ENCODE measurements at places on chromosomes 13 and 19.

DNA sequence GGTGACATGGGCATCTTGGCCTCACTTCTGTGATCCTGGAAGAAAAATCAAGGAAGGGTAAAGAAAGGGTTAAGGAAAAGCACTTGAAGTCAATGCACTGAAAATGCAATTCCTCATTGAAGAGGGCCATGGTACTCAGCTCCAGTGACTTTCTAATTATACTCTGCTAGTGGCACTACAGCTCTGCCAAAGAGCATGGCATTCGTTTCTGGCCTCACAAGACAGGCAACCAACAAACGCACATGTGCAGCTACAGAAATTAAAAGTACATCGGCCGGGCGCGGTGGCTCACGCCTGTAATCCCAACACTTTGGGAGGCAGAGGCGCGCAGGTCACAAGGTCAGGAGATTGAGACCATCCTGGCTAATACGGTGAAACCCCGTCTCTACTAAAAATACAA is 21.8 kb downstream of the SACS start:
- DNase-seq = no peak

GRCh38 chr19:17136021-17136420 is 60.4 kb downstream of the MYO9B start:
- no peak for DNase-seq

GRCh38 chr13:43041369-43041921 is 18.1 kb downstream of the DNAJC15 start:
- DNase-seq = no peak

GRCh38 chr19:37313335-37313627 is 57.6 kb upstream of the ZNF527 start:
- DNase-seq = no peak

- no peak for DNase-seq
Observed at GRCh38 chr19:2475018-2475701, 767 bp upstream of the GADD45B start.

DNA sequence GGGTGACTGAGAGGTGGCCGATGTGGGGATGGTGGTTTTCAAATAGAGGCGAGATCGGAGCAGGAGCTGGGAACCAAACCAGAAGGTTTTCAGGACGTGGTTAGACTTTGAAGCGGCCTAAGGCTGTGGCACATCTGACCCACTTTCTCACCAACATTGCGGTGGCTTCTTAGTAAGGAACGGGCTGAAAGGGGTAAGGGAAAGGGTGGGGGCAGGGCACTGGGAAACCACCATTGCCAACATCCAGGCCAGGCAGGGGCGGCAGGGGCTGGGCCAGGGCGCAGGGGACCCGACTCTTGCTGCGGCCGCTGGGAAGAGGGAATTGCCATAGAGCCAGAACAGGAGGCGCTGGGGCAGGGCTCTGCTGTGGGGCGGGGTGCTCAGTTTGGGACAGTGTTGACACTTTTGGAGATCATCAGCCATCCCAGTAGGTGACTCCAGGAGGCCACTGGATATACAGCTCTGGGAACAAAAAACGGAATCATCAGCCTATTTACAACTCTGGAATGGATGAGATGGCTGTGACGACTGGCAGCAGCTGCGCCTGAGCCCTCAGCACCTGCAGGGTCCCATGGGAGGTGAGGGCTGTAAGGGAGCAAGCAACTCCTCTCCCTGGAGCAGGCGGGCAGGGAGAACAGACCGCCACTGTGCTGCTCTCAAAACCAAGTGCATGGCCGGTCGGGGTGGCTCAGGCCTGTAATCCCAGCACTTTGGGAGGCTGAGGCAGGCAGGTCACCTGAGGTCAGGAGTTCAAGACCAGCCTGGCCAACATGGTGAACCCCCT is 52.2 kb downstream of the IRS2 start:
- DNase-seq = no peak

GRCh38 chr19:46764817-46765291 is 18.6 kb upstream of the STRN4 start:
- no peak for DNase-seq

- DNase-seq = no peak
Observed at GRCh38 chr19:18137242-18137641, 15.7 kb upstream of the PIK3R2 start.

GRCh38 chr13:88085036-88085435 is 413.9 kb downstream of the SLITRK5 start:
- no peak for DNase-seq

DNA sequence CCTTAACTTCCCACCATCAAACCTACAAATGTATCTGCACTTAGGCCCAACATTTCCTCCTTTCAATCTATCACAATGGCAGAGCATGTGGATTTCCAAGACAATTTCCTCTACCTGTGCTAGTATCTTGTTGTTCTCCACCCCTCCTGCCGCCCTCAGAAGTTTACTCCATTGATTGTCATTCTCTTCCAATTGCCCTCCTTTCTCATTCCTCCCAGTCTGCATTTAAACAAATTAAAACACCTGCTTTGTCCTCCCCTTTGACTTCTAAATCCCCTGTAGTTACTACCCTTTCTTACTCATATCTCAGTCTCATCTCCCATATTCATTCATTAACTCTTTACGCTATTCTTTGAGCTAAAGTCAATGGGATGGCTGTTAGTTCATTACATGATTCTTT is 370.6 kb downstream of the DIAPH3 start:
- no peak for DNase-seq

DNA sequence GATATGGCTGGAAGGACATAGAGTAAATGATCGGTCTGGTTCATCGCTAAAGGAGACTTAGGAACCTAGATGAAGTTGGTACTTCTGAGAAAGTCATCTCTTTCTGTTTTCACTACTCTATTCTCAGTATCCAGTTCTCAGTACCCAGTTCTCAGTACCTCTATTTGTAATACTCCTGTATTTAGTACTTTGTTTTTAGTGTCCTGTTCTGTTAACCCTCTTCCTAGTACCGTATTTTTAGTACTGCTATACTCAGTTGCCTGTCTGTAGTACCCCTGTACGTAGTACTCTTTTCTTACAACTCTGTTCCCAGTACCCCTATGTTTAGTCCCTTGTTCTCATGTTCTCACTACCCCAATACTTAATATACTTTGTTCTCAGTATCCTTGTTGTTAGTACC is 1.2 kb downstream of the RFXAP start:
- no peak for DNase-seq

DNA sequence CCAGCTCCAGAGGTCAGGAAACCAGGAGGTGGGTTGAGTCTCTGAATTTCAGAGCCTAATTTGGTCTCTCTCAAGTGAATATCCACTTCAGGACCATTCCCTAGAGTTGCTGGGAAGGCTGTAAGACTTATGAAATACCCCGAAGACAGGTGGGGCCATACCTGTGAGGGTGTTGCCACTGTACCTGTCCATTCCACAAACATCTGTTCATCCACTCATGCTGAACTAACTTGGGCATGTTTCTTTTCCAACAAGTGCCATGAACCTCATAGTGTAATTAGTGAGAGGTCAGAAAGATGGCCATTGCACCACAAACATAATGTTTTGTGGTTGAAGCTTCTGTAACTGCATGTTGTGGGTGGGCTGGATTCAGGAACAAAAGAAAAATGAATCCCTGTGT is 7.8 kb downstream of the ILF3 start:
- no peak for DNase-seq

GRCh38 chr13:71457645-71458044 is 409.4 kb downstream of the DACH1 start:
- no peak for DNase-seq

GRCh38 chr13:24274452-24275021 is 34.8 kb upstream of the C1QTNF9 start:
- no peak for DNase-seq

GRCh38 chr13:66663711-66664110 is 566.4 kb downstream of the PCDH9 start:
- DNase-seq = no peak

- no peak for DNase-seq
Observed at GRCh38 chr13:67049744-67050143, 180.4 kb downstream of the PCDH9 start.

DNA sequence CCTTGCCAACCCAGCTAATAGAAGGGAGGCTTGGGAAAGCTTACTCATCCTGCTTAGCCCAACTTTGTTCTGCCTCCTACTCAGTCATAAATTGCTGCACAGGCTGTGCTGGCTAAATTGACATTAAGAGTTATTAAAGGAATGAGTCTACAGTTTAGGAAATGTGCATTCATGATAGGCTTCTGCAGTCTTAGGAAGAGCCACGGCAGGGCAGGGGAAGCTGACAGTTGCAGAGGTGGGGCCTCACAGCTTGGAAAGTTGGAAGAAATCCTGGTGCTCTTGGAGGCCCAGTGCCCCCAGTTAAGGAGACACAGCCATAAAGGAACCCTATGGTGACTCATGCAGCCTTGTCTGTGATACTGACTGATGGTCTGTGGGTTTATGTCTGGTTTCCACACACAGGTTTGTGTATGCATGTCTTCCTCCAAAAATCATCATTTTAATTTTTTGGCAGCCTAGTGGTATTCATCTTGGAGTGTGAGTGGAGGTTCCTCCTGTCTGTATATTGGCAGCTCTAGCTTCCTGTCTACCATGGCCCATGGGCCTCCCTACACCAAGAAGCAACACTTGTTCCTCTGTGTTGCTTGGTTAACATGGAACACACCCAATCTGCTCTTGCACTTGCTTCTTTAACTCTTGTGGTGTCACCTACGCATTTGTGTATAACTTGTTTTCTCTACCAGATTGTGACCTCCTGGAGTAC is 135.0 kb upstream of the KL start:
- peak; percentile 9 for DNase-seq

DNA sequence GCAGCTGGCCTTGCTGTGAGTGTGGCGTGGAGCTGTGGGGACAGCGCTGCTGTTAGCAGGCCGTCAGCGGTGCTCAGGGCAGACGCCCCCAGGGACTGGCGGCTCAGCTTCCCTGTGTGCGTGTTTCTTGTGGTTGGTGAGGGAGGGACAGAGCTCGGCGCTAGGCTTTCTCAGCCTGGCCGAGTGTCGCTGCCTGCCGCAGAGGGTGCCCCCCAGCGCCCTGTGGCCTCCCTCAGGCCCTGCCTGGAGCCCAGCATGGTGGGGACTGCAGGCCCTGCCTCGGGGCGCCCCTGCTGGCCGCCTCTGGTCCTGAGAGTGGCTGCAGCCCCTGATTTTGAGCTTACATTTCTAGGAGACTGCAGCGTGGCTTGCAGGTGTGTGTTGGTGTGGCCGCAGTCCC is 35.5 kb downstream of the DOT1L start:
- no peak for DNase-seq

DNA sequence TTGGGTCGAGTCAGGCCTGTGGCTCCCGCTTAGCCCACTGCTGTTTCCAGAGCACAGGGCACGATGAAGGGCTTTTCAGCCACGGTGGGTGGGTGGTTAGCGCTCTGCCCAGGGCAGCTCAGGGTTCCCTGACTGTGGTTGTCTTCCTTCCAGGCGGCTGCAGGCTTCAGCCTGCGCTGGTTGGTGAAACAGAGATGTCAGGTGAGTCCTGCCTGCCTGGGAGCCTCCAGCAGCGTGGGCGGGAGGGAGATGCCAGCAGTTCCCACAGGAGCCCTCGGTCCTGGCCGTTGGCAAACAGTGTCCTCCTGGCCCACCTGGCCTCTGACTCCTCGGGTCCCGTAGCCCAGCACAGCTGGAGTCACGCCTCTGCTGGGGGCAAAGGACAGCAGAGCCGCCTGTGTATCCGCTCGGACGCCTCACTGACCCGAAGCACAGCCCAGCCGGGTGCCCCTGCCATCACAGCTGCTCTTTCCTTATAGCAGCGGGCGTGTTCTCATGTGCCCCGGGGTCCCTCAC is 9.7 kb downstream of the ADAT3 start:
- no peak for DNase-seq

GRCh38 chr13:31334547-31334946 is 134.8 kb downstream of the B3GLCT start:
- DNase-seq = no peak

DNA sequence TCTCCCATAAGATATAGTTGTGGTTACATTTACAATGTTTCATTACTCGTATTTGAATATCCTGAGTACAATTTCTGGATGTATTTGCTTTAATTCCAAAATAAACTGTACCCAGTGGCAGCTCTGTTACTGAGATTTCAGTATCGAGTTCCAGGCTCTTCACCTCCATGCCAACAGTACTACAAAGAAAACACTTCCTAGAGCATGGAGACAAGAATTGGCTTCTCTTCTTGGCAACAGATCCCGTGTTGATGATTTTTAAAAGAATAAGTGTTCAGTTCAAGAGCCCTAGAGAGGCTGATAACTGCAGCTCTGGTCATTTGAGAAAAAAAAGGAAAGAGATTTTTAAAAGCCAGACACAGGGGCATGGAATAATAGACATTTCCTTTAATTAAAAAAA is 302.8 kb downstream of the EFNB2 start:
- peak; percentile 47 for DNase-seq

GRCh38 chr19:48991873-48992580 is 1.1 kb downstream of the GYS1 start:
- no peak for DNase-seq

DNA sequence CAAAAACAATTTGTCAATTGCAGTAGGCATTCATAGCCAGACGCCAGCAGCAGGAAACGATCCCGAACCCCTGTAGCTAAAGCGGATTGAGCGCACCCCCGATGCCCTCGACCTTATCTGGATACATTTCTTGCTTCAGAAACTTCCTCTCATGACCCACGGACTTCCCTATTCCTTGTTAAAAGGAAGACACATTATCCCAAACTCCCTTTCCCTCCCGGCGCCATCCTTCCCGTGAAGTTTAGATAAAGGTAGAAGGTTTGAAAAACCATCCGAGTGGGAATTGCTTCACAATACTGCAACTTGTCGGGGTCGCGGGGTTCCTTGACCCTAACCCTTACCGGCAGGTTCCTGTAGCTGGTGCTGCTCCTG is 977 bp downstream of the PCDH20 start:
- DNase-seq = no peak

- DNase-seq = no peak
Observed at GRCh38 chr13:28136916-28137315, 1.4 kb upstream of the PAN3 start.

DNA sequence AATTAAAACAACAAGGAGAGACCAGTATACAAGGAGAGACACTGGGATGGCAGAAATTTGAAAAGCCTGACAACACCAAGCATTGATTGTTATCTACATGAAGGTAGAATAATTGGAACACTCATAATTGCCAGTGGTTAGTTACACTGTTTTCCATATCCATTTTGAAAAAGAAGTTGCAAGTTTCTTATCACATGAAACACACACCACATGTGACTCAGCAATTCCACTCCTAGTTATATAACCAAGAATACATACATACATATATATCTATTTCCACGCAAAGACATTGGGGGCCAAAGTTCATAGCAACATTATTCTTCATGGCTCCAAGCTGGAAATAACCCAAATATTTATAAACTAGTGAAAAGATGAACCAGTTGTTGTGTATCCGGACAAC is 15.2 kb upstream of the PABPC3 start:
- DNase-seq = no peak

GRCh38 chr19:17866964-17867486 is 4.7 kb upstream of the SLC5A5 start:
- DNase-seq = no peak

GRCh38 chr13:98581381-98581780 is 4.5 kb upstream of the STK24 start:
- DNase-seq = no peak

GRCh38 chr13:31951215-31951678 is 80.3 kb upstream of the FRY start:
- no peak for DNase-seq
